SIG-M5 (cell line): ENCODE measurements at places on chromosomes 16 and 17.

- DNase-seq: no peak
Measured at GRCh38 chr16:27721531-27722181, 171.7 kb downstream of the KATNIP start.

DNA sequence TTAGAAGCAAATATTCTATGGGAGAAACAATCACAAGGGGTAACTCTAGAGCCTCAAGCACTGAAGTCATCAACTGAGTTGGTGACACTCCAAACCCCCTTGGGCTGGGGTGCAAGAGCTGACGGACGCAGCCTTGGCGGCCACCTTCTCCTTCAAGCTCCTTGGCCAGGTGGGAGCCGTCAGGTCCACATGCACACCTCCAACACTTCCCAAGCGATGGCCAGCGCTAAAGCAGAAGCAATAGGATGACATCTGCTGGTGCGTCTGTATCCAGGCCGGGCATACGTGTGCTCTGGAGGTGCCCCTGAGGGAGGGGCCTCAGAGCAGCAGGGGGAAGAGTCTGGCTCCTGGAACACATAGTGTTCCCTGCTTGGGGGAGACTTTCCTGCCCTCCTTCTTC, 12.2 kb upstream of the FOXJ1 start:
- no peak for DNase-seq

- DNase-seq: no peak
Measured at GRCh38 chr16:88948781-88949490, 28.1 kb downstream of the CBFA2T3 start.

DNA sequence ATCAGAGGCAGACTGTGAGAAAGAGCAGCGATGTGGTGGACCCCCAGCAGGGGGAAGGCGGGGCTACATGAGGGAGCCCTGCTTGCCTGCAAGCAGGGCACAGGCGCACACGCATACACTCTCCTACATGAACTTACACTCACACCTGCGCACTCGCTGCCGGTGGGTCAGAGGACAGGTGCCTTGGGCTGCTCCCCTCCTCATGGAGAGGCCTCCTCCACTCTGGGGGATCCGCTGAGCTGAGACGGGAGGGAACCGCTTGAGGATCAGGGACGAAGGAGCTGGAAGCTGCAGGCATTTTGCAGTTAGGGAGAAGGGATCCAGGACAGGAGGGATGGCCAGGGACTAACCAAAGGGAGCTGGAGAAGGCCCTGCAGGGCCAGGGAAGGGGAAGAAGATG, 14.2 kb downstream of the OSBPL7 start:
- DNase-seq: no peak

DNA sequence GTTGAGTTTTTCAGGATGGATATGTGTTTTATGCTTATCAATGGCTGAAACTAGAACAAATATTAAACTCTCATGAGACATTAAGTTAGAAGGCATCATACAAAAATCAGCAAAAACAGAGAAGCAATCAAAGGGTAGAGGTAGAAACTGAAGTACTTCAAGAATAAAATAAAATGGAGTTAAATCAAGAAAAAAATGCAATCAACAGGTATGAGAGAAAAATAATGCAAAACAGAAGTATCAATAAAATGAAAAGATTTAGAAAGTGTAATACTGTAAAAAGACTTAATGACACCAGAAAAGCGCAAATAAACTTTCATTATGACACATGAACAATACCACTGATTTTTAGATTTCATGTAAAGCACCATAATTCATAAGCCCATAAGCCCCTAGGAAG, 112.3 kb downstream of the SKAP1 start:
- no peak for DNase-seq

- no peak for DNase-seq
Measured at GRCh38 chr17:34895383-34895782, 65.9 kb downstream of the CCT6B start.

GRCh38 chr17:79877041-79877440, 37.8 kb upstream of the CBX4 start:
- DNase-seq: no peak

DNA sequence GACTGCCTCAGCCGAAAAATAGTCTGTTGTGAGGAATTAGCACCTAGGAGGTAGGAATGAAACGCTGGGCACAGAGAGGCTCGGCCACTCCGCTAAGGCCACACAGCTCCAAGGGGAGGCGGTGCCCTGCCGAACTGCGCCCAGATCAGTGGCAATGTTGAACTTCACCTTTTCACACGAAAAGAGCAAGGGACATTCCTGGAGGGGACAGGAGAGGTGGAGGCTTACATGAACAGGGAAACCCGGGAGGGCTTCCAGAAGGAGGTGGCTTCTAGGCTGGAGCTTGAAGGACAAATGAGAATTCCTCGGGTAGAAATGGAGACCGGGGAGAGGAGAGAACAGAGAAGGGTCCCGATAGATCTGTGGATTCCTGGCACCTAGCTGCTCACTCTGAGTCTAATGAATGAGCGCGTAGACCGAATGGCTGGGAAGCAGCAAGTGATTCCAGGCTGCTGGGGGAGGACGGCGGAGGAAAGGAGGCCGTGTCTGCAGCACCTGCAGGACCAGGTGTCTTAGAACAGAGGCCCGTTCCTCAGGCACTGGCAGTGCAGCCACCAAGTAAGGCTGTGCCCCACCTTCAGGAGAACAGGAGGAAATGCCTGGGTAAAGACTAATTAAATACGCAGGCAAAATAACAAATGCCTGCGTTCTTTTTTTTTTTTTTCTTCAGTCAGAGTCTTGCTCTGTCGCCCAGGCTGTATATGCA, 722 bp upstream of the SLC38A10 start:
- DNase-seq: no peak

GRCh38 chr17:75181110-75181509, 1.6 kb downstream of the SUMO2 start:
- DNase-seq: no peak

GRCh38 chr16:22225060-22225459, 19.0 kb downstream of the EEF2K start:
- no peak for DNase-seq

DNA sequence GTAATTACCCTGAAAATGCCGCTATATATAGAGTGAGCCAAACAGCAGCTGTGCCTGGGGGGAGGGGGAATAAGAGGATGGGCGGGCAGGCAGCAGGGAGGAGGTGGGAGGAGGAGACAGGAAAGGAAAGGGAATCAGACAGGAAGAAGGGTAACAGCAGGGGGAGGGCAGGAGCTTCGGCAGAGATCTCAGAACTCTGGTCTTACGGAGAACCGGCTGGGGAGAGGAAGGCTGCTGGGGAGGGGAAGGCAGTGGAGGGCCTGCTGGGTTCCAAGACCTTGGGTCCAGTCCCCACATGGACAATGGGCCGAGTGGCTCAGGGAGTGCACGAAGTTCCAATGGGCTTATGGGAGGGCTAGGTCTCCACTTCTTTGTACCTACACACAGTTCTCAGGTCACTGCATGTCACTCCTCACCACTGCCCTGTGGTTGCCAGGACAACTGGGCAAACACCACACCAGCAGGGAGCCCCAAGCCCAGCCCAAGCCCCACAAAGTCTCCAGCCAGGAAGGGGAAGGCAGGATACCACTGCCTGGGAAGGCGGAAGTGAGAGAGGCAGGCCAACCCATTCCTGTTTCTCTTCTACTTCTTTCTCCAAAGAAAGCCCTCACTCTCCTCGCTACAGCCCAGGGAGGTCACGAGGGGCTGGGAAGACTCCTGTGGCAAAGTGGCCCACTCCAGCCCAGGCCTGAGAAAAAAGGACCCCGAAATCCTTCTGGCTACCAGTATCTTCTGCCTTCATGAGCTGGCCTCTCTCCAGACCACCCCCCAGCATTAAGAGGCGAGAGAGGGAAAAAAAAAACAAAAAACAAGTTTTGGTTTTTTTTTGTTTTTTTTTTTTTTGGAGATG, 25.3 kb downstream of the G6PC3 start:
- DNase-seq: peak; percentile 41

- DNase-seq: no peak
Measured at GRCh38 chr17:49452661-49453060, 38.0 kb upstream of the PHB1 start.

GRCh38 chr16:78706637-78707036, 607.2 kb downstream of the WWOX start:
- DNase-seq: no peak

GRCh38 chr16:56478281-56479049, 27.1 kb downstream of the OGFOD1 start:
- no peak for DNase-seq

DNA sequence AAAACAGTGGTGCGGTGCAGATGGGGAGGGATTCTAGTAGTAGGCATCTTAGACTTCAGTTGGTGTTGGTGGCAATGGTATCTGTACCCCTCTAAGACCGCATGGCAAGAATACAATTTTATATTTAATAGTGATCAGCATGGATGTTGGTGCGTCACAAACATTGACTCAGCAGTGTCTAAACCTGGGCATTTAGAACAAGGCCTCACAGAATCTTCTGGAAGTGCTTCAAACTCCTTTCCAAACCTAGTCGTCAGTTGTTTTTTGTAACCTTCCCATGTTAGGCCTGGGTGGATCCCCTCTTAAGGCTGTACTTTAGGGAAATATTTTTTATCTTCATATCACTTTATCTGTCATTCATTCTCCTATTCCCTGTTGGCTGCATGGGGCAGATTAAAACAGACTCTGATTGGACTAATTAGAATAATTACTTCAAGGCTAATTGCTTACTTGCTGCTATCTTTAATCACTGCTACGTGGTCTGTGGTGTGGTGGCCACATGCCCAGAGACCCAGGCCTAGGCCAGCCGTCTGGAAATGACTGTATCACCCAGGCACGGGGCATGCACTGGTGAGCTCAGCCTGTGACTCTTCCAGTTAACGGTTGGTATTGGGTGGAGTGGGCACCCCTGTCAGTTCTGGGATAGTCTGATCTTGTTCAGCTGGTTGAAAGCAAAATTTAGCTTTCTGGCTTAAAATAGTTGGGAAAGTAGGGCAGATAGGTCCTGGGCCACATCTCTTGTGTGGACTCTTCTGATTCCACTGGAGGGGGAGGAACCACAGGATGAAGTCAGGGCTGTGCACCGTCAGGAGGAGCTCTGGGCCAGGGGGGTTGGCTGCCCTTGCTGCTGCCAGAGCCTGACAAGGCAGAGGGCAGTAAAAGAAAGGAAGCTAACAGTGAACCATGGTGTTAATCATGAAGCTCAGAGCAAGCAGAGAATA, 4.5 kb downstream of the ALKBH5 start:
- DNase-seq: no peak

GRCh38 chr16:85611444-85612190, 1.5 kb upstream of the GSE1 start:
- DNase-seq: no peak

- DNase-seq: no peak
Measured at GRCh38 chr17:72812823-72813222, 279.7 kb downstream of the SLC39A11 start.

- DNase-seq: no peak
Measured at GRCh38 chr17:82957961-82958561, 118.2 kb upstream of the ZNF750 start.

DNA sequence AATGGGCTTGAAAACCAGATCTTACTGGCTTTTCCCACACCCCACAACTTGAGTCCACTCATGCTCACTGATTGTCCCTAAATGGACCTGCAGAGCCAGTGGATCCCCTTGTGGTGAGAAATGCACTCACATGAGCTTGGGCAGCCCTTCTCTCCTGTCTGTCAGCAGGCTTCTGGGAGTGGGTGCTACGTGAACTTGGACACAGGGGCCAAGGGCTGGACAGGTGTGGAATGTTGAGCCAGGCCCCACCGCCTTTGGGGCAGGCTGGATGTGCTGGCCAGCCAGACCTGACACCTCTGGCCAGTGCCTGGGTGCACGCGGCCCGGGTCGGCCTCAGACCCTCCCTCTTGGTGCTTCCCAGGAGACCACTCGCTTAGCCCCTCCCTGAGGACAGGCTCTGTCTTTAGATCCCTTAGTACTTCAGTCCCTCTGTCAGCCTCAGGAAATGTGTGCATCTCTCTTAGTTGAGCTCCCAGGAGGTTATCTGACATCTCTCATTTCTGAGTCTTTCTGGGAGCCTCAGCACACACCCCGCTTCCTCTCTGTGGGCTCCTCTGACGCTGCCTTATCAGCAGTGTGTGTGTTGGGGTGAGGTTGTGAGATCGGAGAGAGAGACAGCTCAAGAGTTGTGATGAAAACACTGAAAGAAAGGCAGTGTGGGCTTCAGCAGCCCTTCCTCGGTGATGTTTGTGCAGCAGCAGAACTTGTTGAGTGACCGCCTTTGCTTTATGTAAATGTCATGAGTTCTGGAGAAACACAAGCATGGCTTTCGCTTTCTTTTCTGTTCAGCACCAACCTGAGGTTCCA, 117.0 kb downstream of the RAB11FIP4 start:
- no peak for DNase-seq

DNA sequence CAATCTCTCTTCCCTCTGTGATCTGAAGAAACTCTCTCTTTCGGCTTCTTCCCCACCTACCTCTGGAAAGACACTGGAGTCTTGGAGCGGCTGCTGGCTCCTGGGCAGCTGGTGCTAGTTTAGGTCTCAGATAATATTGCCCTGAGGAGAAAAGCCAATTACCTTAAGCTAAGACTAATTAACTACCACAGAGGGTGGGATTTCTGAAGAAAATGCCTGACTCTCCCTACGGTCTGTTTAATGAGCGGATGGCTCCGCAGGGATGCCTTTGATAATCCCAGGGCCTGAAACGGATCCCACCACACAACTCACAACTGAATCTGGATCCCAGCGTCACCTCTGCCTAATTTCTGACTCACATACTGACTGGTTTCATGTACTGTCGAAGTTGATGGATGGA, 127.0 kb upstream of the NLRP1 start:
- no peak for DNase-seq

DNA sequence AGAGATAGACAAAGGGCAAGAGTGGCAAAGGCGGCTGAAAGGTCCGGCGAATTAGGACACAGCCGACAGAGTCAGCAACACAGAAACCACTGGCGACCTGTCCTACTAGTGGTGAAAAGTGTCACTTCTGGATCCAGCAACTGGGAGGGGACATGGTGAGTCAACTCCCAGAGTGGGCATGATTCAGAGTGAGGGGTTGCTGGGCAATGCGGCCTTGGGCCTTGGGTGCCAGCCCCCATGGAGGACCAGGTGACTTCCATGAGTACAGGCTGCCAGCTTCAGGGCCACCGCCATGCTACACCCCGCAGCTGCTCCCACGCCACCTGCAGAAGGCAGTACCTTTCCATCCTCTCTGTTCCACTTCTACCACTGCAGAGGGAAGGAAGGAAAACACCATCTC, 110.6 kb downstream of the ZFHX3 start:
- DNase-seq: no peak
